ENCODE measurements at places on chromosomes 13 and 19.
A peak's percentile ranks its signal among the peaks of the same experiment; 100 is the strongest.

DNA sequence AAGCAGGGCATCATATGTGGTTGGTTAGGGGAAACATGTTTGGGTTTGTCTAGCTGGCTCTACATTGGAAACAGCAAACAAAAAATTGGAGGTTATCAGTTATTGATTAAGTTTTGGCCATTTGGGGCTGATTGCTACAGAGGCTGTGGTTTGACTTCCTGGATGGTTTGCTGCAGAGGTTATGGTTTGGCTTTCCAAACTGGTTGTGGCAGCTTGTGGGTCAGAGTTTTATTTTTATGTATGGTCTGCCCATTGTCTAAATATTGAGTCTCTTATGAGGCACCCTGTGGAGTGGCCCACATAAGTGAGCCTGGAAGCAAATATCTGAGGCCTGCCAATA is 261.6 kb downstream of the GPC5 start:
- no peak for DNase-seq

DNA sequence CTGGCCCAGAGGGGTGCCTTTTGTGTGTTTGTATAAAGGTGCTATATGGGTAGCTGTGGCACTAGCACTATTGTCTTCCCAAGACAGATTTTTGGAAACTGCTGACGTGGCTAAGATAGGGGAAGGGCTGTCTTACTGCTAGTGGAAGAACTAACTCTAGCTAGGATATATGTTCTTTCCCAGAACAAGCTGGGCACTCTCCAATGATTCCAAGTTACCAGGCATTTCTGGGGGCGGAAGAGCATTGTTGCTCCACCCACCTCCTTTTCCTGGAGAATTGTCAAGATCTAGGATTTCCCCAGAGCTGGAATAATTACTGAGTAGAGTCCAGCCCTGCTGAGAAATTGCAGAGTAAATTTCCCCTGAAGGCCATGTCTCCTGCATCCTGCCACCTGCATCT is 408.3 kb downstream of the KLF5 start:
- DNase-seq: no peak

GRCh38 chr13:92029641-92030040 is 631.2 kb downstream of the GPC5 start:
- DNase-seq: no peak

GRCh38 chr19:10501971-10502523 is 1.1 kb downstream of the KEAP1 start:
- DNase-seq: peak; percentile 85

DNA sequence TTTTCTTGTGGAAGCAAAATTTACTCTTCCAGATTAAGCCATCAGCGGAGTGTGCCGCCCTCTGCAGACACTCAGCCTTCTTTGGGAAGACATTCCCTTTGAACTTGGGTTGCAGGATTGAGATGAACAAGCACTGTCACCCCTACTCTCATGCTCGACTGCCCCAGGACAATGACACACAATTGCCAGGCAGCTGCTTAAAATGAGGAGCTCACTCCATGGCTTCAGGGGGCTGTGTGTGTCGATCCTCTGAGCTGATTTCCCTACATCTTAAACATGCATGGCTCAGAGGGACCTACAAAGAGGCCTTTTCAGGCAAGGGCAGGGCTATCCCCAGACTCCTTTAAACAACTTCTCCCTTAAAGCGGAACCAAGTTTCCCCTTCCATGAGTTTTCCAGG is 107.5 kb upstream of the MBNL2 start:
- peak; percentile 7 for DNase-seq

- peak; percentile 71 for DNase-seq
These were observed 8.9 kb downstream of the CEBPA start for GRCh38 chr19:33293255-33294057.

DNA sequence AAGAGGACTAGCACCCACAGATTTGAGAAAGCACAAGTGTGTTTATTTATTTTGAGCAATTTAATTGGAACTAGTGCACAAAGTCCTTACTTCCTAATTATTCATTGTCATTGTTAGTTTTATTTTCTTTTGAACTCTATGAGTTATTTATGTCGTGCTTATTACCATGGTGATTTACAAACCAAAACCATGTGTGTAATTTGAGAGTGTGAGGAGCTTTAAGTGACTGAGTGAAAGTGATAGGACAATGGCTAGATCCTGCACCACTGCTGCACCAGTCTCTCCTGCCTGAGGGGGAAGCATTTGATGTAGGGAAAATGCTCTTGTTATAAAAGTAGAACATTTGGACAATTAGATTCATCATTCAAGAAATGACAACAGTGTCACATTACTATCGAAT is 172.3 kb upstream of the KLF12 start:
- peak; percentile 57 for DNase-seq

- no peak for DNase-seq
These were observed 145.7 kb downstream of the ABCC4 start for GRCh38 chr13:95155504-95155903.

DNA sequence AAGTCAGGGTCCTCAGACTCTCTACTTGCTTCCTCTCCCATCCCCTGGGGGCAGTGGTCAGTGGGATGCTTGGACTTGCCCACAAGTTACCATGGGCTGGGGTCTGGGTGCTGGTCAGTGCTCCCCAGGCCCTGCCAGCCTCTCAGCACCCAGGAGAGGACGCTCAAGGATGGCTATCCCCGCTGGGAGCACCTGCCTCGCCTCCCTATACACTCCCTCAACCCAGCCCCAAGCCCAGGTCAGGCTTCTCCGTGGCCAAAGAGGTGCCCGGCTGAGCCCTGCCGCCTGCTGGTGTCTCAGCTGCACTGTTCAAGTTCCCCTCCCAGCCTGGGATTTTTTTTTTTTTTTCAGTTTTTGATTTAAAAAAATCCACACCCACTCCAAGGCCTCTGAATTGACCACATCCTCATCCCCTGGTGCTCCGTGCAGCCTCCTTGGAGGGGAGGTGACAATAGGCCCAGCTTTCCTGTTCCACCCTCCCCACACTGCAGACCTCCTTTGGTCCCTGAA is 10.8 kb downstream of the F2RL3 start:
- DNase-seq: peak; percentile 84

GRCh38 chr13:54210397-54211049 is 1181.9 kb downstream of the OLFM4 start:
- no peak for DNase-seq

- peak; percentile 65 for DNase-seq
These were observed 8.1 kb upstream of the TNFSF14 start for GRCh38 chr19:6677883-6678689.

GRCh38 chr19:6730153-6730804 is 7.1 kb downstream of the GPR108 start:
- DNase-seq: peak; percentile 34

- peak; percentile 43 for DNase-seq
These were observed 107.6 kb downstream of the SOX1 start for GRCh38 chr13:112174476-112175110.

GRCh38 chr13:97460004-97460775 is 26.2 kb downstream of the RAP2A start:
- DNase-seq: peak; percentile 60

DNA sequence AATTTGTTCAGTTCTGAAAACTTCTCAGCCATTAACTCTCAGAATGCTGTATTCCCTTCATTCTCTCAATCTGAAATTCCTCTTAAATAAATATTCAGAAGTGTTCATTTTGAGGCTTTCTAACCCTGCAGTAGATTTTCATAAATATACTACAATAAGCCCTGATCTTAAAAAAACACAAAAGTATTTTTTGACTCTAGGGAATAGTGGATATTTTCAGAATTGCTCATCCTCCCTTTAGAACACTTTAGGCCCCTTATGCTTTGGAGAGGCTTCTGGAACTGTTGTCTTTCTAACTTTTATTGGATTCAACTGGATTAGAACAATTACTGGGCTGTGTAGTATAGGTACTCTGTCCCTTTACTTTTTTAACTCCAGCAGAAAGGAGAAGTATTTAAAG is 1662.6 kb upstream of the MIR17HG start:
- no peak for DNase-seq

GRCh38 chr13:67137044-67137735 is 92.9 kb downstream of the PCDH9 start:
- DNase-seq: peak; percentile 14

GRCh38 chr19:1856698-1857603 is 6.4 kb downstream of the KLF16 start:
- DNase-seq: peak; percentile 85

GRCh38 chr13:52377898-52378297 is 28.1 kb downstream of the THSD1 start:
- no peak for DNase-seq

DNA sequence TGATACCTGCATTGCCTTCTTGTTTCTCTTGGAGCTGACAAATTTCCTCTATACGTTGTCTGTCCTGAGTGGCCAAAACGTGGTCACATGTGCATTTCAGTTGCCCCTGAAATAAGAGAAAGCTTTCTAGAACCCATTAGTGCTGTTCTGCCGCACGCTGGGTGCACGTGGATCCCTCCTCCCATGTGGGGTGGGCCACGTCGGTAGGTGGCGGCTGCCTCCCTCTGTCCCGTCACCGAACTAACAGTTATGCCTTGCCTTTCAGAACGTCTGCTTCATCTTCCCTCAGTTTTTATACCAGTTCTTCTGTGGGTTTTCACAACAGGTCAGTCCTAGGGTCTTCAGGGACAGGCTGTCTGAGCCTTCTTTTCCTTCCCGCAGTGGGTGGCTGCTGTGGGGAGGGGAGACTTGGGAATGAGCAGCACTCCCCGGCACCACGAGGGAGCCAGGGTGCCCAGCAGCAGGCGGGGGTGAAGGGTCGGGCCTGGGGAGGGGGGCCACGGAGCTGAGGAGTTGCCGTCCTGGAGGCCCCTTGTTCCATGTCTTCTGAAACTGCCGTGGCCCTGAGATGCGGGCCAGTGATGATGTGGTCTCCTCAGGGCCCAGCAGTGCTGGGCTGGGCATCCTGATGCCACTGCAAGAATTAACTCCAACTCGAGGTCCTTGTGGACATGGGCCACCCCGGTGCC is 109.7 kb upstream of the MCF2L start:
- no peak for DNase-seq

DNA sequence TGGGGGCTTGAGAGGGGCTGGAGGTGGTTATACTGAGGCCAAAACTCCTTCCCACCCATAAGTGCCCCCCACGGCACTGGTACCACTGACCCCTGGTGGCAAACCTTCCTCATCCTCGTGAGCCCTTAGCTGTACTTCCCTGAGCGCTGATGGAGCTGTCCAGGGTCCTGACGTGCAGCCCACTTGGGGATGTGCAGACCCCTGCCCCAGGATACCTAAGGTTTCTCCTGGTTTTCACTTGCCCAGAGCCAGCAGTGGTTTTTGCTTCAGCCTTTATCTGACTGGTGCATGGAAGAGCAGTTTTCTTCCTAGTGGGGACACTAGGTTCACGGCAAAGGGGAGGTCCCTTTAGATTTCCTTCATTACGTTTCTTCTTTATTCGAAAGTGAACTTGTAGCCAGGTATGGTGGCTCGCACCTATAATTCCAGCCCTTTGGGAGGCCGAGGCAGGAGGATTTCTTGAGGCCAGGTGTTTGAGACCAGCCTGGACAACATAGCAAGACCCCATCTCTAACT is 28.7 kb upstream of the KCTD15 start:
- DNase-seq: peak; percentile 45

DNA sequence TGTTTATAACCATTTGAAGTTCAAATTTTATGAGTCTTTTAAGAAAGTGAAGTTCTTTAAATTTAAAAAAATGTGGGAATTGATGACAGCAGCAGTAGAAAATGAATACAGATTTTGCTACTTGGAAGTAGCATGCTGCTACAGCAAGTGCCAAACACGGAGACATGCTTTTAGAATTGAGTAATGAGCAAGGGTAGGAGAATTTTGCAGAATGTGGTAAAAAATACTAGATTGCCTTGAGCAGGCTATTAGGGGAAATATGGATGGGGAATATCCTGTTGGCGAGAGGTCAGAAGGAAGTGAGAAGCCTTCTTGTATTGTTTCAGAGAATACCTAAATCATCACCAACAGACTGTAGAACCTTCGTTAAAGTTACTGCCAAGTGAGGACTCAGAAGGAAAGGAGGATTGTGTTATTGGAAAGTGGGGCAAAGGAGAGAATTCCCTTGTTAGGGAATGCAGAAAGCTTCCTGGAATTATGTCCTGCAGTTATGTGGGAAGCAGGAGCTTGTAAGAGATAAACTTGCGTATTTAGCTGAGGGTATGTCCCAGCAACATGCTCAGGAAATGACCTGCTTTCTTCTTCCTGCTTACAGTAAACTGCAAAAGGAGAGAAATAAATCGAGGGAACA is 32.4 kb upstream of the OXGR1 start:
- no peak for DNase-seq

DNA sequence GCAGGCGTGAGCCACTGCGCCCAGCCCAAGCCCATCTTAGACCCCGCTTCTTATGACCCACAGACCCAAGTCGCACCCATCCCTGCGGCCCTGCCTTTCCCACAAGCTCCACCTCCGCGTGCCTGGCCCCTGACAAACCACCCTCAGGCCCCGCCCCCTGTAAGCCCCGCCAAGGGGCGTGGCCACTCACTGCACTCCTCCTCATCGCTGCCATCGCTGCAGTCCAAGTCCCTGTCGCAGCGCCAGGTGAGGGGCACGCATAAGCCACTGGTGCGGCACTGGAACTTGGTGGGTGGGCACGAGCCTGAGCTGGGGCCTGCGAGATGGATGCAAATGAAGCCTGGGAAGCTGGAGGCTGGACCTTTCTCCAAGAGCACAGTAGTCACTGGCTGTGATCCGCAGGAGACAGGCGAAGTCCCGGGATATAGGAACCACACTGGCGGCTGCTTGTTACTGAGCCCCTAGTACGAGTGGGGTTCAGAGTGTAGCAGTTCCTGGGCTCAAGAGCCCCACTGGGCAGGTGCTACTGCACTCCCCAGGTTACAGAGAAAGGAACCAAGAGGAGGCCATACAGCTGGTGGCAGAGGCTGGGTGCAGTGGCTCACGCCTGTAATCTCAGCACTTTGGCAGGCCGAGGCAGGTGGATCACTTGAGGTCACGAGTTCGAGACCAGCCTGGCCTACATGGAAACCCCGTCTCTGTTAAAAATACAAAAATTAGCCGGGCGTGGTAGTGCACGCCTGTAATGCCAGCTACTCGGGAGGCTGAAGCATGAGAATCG is 3.1 kb downstream of the CD320 start:
- no peak for DNase-seq

GRCh38 chr13:94087100-94087499 is 392.4 kb downstream of the DCT start:
- no peak for DNase-seq

GRCh38 chr13:70527599-70527998 is 419.3 kb upstream of the KLHL1 start:
- DNase-seq: no peak

- DNase-seq: peak; percentile 73
These were observed 79.7 kb upstream of the MBNL2 start for GRCh38 chr13:97142452-97142851.

- DNase-seq: no peak
These were observed 245.7 kb downstream of the DNAJC15 start for GRCh38 chr13:43269037-43269481.

GRCh38 chr13:98353750-98354149 is 176.7 kb upstream of the RNF113B start:
- no peak for DNase-seq

All from OCI-M1 (cell line).